Cortex of kidney (tissue), 1 donor: ENCODE measurements at places on chromosomes 6 and 20.

- no peak for DNase-seq
Measured at GRCh38 chr6:85866370-85866730, 223.7 kb upstream of the SYNCRIP start.

- no peak for DNase-seq
Measured at GRCh38 chr6:128997880-128998279, 114.9 kb downstream of the LAMA2 start.

DNA sequence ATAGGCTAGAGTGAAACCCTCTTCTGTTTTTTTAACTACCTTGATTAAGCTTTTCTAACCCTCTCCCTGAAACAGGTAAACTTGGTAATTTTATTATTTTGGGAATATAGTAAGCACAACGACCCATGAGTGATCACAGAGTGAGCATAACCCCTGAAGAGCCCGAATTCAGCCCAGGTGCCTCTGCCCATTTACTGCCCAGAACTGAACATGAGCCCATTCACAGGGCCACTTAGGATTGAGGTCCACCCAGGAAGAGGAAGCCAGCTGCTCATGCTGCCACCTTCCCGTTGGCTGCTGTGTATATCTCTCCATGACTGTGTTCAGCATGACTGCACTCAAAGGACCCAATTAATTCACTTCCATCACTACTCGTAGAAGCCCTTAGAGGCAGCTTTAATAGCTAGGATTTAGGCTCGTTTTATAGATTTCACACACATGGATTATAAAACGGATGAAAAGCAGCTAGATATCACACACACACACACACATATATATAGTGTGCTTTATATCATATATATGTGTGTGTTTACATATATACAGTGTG lies 8.3 kb upstream of the PDE10A start:
- DNase-seq: no peak

GRCh38 chr20:17538517-17539170 lies 7.5 kb upstream of the BFSP1 start:
- no peak for DNase-seq

DNA sequence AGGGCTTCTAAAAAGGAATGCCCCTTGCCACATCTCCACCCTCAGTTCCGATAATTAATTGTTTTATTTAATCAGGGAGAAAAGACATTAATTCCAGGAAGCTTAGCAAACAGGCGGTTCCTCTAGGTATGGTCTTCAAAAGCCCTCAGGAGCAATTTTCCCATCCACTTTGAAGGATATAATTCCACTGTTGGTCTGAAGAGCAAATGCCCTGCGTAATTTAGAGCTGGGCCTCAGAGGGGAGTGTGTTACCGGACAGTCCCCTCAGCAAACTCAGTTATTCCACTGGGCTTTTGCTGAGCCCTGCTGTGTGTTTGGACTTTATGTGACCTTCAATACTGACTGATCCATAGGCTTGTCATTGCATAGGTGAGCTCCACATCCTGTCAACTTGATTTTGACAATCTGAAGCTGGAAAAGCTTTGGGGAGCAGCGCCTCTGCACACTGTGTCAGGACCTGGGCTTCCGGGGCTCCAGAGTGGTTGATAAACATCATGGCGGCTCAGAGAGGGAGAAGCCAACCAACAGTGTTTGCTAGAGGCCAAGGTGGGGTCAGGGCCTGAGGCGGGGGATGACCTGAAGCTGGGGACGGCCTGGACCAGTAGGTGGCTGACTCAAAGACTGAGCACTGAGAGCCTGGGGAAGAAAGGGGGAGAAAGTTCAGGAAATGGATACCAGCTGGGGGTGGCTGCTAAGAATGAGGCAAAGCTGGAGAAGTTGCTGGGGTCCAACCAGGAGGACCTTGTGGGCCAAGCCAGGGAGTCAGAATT lies 43.5 kb downstream of the PPP1R14C start:
- DNase-seq: no peak

DNA sequence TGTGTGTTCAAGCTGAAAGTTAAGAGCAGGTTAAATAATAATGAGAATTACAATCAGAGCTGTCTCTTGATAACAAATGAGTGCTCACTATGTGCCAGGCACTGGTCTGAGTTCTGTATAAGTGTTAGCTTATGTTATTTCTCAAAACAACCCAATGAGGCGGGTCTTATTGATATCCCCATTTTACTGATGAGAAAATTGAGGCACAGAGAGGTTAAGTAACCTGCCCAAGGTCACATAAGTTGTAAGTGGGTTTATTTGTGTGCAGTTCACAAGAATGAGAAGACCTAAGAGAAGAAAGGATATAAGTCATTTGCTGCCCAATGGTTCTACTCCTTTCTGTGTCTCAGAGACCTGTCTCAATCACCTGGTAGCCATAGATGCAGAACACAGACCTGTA lies 34.1 kb upstream of the ARMH2 start:
- DNase-seq: no peak

- DNase-seq: no peak
Measured at GRCh38 chr20:40532103-40532502, 156.9 kb downstream of the MAFB start.

DNA sequence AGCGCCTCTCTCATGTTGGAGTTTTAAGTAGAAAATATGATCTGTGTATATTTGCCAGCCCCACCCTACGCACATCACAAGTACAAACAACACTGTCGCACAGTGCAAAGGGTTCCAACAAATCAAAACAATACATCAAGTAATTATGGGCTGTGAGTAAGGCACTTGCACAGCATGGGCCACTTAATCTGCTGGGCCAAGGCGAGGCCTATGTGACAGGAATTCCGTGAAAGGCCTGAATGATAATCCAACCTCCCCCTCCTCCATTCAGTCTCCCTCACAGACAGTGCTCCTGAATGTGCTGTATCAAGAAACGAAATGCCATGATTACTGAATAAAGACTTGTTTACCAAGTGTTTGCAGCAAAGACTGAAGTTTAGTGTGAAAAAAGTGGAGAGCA lies 130.1 kb upstream of the SLC2A12 start:
- no peak for DNase-seq

GRCh38 chr20:48286601-48287000 lies 501.3 kb upstream of the SULF2 start:
- no peak for DNase-seq

GRCh38 chr20:11777387-11778205 lies 140.1 kb upstream of the BTBD3 start:
- no peak for DNase-seq

DNA sequence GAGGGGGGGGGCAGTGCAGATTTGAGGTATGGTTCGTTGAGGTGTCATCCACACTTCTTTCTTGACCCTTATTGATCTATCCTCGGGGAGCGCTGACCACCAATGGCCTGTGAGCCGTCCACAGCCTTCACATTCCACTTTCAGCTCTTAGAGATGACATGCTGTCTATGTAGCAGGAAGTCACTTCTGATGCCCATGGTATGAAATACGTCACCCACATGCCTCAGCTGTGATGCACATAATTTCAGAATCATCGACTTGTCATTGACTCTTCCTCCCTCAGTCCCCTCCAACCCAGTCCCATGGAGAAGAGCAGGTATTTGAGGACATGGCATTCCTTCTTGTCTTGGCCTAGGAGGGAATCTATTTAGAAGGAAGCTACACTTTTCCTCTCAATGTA lies 4.7 kb upstream of the ADGRF5 start:
- DNase-seq: no peak

DNA sequence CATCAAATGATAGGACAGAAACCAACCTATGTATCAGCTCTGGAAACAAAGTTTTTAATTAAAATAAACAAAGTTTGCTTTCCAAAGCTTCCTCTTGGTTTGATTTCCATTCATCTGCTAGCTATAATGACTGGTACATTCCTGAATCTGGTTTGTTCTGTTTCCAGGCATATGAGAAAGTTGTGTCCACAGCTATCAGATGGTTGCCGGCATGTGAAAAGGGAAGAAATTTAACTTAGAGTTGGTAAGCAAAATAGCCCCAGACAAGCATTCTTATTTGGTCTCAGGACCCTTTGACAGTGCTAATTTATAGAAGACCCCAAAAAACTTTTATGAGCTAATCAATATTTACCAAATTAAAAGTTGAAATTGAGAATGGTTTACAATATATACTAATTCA lies 3.8 kb upstream of the RNF146 start:
- DNase-seq: no peak

DNA sequence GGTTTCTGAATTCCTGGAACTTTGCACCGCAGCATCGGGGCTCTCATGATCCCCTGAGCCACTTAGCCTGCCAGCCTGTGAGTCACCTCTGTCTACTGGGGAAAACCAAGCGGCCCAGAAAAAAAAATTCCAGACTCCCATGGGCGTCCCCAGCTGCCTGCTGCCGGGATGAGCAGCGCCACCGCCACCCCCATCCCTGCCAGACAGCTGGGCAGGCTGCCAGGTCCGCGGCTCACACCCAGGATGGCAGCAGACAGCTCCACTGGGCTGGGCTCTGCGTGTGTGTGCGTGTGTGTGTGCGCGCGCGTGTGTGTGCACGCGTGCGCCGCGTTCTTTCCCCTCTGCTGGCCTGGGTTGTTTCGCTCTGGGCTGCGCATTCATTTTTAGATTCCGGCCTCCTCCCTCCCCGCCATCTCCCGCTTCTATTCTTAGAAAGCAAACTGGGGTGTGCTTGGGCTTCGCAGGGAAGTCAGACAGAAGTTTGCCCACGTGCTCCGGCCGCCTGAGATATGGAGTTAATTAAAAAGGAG lies 38.9 kb upstream of the PMEPA1 start:
- DNase-seq: no peak

DNA sequence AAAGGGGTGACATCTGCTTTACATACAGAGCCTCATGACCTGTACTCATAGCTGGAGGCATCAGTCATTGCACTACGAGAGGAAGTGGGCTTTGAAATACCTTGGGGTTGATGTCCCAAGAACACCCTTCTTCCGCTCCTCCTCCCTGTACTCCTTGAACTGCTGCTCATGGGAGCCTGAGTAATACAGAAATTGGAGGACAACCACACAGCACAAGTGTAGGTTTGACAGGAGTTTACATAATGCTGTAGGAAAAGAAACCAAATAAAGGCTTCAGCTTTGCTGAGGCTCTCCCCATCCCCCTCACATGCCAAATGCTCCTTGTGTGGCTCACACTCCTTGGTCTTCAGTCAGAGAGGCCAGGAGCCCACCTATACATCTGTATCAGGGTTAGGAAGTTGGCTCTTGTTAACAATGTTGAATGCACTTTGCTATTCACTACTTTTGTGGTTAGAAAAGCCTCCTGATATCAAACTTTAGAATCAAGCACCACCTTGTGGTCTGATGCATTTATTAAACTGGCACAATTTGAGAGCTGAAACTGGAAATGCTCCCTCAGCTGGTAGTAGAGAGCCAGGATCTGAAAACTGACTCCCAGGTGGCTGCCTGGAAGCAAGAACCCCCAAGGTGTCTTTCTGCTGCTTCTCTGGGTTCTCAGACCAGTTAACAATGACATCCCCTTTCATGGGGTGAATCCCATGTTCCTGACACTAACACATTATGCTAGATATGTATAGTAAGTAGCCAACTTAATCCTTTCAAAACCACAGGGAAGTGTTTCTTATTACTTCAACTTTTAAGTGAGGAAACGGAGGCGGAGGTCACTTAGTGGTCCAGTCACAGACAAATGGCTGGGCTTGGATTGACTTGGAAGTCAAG lies 56.2 kb upstream of the EDN1 start:
- DNase-seq: no peak

DNA sequence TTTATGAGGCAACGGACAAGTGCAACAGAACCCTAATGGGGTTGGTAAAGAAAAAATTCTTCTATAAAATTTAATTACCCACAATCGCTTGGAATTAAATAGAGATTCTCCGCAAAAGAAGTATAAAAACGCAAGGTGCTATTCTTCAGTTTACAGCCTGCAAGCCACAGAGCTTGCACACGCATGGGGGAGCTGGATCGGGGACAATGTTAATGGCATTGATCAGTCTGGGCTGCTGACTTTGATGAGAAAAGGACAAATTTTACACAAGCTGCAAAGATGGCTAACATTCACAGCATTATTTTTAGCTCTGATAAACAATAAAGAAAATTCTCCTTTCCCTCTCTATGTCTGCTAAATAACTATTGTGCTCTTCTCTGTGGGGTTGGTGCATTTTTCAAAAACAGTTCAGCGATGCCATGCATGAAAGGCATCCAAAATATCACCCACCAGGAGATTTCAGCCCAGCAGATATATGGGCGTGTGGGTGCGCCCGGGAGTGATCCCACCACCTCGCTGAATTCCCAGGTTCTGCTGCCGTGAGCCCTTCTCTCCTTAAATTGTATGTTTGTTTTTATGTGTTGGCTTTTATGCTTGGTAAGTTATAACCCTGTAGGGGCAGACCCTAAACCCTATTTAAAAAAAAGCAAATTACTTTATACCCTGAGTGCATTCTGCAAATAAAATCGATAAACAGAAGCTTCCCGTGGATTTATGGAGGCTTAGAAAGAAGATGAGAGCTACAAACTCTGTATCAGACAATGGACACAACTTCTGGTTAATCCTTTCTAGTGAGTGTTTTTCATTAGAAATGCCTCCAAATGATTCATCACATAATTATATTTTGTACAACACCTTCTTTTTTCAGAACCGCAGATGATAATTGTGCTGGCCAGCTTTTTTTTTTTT lies 55.6 kb downstream of the NOX3 start:
- no peak for DNase-seq

DNA sequence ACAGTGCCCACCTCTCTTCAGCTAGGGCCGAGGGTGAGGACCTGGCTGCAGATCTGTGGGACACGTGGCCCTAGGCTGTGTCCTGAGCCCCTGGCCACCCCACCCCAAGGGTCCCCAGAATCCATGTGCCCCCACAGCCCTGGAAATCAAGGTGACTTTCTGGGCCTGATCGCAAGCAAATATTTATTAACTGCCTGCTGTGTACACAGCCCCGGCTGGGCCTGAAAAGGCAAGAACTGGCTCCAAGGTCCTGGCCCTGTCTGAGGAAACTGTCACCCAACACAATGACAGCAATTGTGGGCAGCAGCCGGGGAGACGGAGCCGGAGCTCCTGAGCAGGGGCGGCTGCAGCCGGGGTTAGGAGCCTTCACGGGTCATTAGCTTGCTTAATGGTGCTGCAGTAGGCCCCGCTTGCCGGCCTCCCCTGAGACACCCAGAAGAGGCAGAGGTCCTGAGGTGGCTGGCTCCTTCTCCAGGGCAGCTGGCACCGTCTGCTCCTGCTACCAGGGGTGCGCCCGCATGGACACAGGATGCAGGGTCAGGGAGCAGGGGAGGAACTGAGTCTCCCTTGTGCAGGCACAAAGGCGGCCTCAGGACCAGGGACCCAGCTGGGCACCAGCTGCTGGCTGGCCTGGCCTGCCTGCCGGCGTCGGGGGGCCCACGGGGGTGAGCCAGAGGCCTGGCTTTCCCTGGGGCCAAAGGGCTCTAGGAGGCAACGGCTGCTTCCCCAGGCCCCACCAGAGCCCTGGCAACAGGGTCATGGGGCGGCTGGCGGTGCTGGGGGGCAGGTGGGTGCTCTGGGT lies 24.1 kb downstream of the NPEPL1 start:
- DNase-seq: no peak

DNA sequence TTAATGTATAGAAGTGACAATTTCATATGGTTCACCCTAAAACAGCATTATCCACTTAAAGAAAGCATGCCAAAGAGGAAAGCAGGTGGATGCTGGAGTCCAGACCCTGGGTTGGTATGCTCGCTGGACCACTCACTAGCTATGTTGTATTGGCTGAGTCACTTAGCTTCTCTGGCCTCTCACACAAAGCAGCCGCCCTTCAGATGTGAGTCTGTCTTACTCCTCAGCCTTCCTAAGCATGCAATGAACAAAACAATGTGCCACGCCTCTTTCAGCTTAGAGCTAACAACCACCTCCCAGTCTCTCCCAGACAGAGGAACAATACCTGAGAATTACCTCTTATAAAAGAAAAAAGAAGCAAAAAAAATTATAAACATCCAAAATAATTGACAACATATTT lies 29.4 kb downstream of the SIM1 start:
- no peak for DNase-seq

- DNase-seq: no peak
Measured at GRCh38 chr6:161038229-161039031, 46.9 kb downstream of the MAP3K4 start.
